Coronary artery (tissue), 2 donors: ENCODE measurements at places on chromosomes 2 and 18.

- DNase-seq, result no peak
These were observed 249.4 kb downstream of the NRXN1 start for GRCh38 chr2:50782543-50782942.

DNA sequence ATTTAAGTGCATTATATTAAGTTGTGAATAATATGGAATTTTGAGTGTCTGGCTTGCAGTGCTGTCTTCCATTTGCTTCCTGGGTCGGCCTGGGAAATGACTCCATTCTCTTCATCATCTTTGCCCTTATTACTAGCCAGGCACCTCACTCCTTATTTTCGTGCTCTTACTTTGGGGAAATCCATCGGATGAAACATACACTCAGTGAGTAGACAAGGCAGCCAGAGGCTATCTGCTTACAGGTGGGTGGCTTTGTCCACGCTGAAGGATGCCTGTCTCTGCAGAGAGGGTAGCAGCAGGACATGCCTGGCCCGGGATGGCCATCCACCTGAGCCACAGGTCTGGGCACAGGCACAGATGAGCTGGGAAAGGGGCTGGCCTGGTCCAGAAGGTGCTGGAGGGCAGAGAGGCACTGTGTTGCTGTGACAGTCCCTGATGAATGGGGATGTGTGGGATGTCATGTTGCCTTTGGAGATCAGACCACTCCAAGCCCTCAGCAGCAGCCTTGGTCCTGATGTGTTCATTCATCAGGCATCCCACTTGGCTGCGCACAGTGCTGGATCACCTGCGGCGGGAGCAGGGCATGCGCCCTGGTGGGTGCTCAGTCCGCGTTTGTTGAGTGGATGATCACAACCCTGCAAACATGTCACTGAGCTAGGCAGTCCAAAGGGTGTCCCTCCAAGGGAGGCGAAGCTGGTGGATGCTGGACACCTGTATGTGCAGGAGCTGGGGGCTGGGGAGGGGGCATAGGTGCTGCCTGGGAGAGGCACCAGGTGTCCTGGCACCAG lies 236.0 kb downstream of the LDLRAD4 start:
- DNase-seq, result peak; percentile 64

- no peak for DNase-seq
These were observed 4.4 kb upstream of the RNF103 start for GRCh38 chr2:86628091-86628522.

- DNase-seq, result no peak
These were observed 435.8 kb upstream of the MEIS1 start for GRCh38 chr2:65999103-65999502.

DNA sequence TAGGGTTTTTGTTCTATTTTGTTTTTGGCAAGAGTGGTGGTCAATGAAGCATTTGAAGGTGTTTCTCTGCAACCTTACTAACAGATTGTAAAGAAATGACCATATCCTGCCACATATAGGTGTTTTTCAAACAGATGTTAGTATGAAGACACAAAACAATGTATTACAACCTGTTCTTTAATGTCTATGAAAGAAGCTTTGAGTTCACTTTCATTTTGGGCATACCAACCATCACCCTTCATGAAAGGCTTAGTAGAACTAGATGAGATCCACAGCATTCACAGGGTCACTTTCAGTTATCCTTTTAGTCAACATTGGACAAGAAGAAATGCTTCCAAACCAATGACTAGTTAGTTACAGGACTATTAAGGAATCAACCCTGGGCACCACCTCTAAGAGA lies 95.1 kb downstream of the EHBP1 start:
- DNase-seq, result no peak

- DNase-seq, result no peak
These were observed 2.0 kb upstream of the CHRNG start for GRCh38 chr2:232537499-232537898.

DNA sequence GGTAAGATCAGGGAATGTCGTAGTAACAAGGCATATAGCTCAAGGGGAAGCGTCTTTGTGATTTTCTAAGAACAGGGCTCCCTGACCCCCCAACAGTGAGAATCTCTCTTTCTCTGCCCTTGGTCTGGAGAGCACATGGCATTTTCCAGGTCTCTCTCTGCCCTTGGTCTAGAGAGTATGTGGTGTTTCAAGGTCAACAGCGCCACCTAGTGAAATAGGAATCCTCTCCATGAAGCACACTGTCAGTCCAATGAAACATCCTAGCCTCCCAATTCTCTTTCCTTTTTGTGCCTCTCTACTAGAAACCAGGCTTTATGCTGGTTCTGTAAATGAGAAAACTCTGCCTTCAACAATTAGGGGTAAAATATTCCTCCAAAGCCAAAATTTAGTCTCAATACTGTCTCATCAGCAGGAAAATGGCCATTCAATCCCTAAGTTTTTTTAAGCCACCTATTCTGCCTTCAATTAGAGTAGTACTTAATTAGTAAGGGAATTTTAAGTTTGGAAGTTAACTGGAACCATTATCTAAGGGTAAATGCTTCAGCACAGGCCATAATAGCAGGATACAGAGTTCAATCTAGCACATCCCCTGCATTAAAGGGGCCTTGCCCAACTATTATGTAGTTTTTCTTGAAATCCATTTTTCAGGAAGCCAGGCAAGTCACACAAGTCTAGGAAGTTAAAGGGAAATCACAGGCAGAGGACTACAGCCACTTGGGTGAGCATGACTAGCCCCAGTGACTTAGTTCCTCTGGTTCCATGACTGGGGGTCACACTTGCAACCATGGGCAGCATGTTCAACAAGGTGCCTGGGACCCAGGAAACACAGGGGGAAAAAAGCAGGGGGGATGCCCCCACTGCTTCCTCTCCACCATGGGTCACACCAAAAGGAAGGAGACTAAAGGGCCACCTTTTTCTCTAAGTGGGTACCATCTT lies 12.4 kb downstream of the DYM start:
- no peak for DNase-seq

GRCh38 chr2:230644356-230644935 lies 68.2 kb upstream of the CAB39 start:
- DNase-seq, result peak; percentile 49

GRCh38 chr18:77985526-77986281 lies 736.1 kb downstream of the GALR1 start:
- no peak for DNase-seq

DNA sequence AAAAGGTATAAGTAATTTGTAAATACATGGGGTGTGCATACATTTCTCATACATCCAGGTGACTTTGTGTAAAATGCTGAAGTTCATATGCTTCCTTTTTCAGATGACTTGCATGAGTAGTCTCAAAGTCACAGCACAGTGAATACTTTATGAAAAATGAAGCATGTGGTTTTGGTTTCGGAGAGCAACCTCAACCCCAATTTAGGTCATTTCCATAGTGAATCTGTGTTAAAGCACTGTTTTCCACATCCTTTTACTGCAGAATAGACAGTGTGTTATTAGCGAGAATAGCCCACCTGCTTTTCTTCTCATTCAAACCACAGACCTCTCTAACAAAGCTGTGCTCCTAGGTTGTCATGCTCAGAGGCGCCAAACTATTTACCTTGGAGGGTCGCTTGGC lies 204.4 kb upstream of the RASGRP3 start:
- DNase-seq, result no peak

DNA sequence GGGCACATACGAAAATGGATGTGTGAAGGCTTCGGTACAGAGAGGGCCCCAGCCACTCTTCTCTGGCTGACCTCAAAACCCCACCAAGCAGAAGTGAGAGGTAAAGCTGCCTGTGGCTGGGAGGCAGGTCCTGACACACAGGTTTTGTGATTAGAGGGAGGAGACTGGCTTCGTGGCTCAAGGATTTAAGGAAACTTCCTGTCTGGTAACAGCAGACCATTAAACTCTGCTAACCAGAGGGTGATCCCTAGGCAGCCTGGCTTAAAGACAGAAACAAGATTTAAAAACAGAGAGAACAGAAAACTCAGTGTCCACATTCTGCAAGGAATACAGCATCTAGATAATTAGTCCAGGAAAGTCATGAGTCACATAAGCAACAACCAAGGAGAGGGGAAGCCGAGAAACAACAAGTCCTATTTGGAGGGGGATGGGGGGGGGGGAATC lies 101.9 kb downstream of the NFATC1 start:
- DNase-seq, result no peak

DNA sequence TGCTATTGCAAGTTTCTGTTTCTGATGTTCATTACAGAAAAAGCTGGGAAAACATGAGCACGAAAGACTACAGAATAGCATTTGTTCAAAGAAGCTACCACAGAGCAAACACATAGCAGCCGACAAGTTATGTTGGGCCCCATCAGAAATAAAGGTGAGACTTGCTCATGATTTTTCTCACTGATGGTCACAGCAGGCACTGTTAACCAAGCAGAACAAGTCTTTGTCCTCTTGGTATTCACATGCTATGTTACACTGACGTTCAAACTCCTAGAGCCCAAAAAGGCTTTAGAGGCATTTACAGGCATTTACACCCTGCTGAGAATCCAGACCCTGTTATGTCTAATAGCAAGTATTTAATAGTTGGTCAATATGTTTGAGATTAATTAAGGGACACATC lies 235.0 kb upstream of the HNMT start:
- DNase-seq, result no peak

- no peak for DNase-seq
These were observed 415.5 kb downstream of the CBLN2 start for GRCh38 chr18:72128649-72129048.

- DNase-seq, result peak; percentile 83
These were observed 104.6 kb downstream of the RTN4 start for GRCh38 chr2:54945391-54946219.

DNA sequence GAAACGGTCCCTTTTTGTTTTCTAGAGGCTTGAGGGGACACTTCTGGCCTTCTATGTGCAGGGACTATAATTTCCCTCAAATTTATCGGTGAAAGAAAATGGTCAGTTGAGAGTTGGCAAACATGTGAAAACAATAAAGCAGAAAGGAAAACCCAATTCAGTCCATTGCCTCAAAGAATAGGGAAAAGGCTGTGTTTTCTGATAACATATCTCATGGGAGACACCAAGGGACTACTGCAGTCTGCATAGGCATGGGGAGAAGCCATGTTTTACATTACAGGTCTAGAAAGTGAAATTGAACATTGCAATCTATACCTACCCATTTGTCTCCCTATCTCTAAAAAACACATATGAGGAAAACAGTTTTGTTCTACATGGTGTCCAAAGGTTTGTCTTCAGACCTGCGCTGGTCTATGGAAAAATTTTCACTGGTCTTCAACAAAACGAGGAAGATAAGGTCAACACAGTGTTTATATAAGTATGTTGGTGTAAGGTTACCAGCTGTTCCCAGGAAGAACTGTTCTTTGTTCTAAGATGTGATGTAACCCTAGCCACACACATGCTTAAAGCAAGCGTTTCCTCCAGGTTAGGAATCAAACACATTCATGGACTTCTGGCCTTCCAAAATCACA lies 179.7 kb downstream of the MREG start:
- DNase-seq, result no peak

- DNase-seq, result no peak
These were observed 109.6 kb downstream of the SH3RF3 start for GRCh38 chr2:109238580-109238979.

DNA sequence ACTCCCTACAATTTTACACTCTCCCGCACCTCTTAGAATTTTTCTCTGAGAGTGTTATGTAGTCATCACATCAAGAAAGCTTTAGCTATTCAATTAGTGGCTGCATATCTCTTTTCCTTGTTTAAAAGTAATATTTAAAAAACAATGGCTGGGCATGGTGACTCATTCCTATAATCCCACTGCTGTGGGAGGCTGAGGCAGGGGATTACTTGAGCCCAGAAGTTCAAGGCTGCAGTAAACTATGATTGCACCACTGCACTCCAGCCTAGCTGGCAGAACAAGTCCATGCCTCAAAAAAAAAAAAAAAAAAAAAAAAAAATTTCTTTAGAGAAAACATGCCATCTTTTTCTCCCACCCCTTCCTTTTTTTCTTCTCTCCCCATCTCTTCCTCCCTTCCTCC lies 44.3 kb downstream of the AQP4 start:
- no peak for DNase-seq

DNA sequence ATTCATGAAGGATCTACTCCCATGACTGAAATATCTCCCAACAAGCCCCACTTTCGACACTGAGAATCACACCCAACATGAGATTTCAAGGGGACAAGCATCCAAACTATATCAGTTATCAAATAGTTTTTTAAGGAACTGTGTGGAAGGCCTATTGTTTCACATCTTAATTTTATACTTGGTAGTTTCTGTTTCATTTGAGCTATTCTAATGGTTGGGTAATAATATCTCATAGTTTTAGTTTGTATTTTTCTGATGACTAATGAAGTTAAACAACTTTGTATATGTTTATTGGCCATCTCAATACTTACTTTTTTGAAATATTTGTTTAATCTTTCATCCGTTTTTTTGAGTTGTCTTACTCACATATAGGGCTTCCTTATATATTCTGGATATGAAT lies 135.0 kb downstream of the SCG2 start:
- DNase-seq, result no peak

DNA sequence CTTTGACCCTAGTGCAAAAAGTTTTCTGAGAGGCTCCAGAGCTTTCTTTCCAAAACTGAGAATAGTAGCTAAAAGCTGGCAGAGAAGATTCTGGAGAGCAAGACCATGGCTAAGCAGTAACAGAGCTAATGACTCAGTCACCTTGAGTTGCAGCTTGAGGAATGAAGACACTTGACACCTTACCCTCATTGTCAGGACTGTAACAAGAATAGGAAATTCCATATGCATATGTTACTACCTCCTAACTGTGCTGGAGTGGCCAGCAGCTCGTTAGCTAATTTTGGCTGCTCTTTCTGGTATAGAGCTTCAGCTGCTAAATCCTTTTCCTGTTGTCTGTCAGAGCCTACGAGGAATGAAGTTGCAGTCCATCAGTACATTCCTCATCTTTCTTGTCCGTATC lies 68.6 kb upstream of the LHCGR start:
- no peak for DNase-seq

GRCh38 chr2:83944191-83944590 lies 514.9 kb downstream of the SUCLG1 start:
- no peak for DNase-seq

DNA sequence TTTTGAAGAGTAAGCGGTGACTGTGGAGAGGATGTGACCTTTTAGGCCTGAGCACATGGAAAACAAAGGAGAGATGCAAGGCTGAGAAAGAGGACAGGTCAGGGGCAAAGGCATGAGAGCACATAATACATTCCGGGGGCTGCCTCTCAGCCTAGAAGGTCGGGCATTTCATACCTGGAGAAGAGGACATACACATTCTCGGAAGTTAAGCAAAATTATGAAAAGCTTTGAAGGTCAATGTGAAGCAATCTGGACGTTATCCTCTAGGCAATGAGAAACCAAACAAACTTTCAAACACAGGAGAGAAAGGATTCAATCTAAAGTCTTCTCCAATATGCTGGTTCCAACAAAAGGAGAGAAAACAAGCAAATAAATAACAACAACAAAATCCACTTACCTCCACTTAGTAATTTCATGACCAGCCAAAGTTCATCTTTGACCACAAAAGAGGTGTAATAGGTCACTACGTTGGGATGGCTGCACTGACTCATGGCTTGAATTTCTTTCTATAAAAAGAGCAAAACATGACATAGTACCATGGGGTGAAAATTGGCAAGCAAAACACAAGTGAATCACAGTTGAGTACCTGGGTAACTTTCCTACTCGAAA lies 80.4 kb downstream of the STK39 start:
- DNase-seq, result no peak

- peak; percentile 50 for DNase-seq
These were observed 49.0 kb upstream of the TMEM87B start for GRCh38 chr2:112006076-112006410.
